ENCODE measurements at places on chromosomes 6 and 20. TPM values are rescaled to one million over a fixed set of nuclear protein-coding genes. Genes with fewer than 3 reads are reported as not detected.

Gene SMOC2
- total RNA-seq: not detected

DNA sequence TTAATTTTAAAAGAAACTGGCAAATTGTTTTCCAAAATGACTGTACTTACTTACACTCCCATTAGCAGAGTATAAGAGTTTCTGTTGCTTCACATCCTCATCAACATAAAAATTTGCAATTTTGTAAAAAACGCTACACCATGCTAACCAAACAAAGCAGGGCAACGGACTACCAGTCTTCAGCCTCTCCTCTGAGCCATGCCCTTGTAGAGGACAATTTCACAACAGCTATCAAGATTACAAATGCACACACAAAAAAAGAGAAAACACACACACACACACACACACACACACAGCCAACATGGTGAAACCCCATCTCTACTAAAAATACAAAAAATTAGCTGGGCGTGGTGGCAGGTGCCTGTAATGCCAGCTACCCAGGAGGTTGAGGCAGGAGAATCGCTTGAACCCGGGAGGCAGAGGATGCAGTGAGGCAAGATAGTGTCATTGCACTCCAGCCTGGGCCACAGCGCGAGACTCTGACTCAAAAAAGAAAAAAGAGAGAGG is 4.1 kb upstream of the ADISSP start:
- no peak for DNase-seq
- H3K36me3 ChIP-seq: no peaks in the 10 kb centered on the region
- H3K27ac ChIP-seq: no peak overlapping the region

GRCh38 chr6:168052291-168052891 is 26.6 kb downstream of the FRMD1 start:
- no peaks in the 10 kb centered on the region for H3K36me3 ChIP-seq
- no peaks in the 10 kb centered on the region for H3K27me3 ChIP-seq
- no peak overlapping the region for H3K27ac ChIP-seq
- H3K4me1 ChIP-seq: peaks cover 2% of the 10 kb centered on the region
- H3K4me3 ChIP-seq: no peak overlapping the region

- H3K4me3 ChIP-seq: no peak overlapping the region
- H3K4me1 ChIP-seq: no peaks in the 10 kb centered on the region
- H3K36me3 ChIP-seq: no peaks in the 10 kb centered on the region
- no peak for DNase-seq
- H3K27ac ChIP-seq: no peak overlapping the region
Measured at GRCh38 chr6:90469906-90470305, 117.0 kb downstream of the MAP3K7 start.

Gene TRAPPC3L
- not detected for total RNA-seq

Gene CRIP3
- not detected for total RNA-seq
